ENCODE measurements at places on chromosomes 12 and 14.

DNA sequence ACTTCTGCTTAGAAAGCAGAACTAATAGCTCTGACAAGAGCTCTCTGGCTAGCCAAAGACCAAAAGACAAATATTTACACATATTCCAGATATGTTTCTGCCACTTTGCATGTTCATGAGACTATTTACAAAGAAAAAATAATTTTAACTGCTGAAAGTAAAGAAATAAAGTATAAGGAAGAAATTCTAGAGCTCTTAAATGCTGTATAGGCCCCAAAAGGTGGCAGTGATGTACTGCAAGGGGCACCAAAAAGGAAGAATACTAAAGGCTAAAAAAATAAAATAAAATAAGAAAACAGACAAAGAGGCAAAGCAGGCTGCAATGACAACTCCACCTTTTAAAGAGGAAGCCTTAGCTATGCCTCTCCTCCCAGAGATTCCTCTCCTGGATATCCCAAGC, 23.0 kb downstream of the KLRK1 start:
- no peak for DNase-seq

- no peak for DNase-seq
These were observed 4.5 kb downstream of the FOXA1 start for GRCh38 chr14:37590428-37591139.

- no peak for DNase-seq
These were observed 429.3 kb upstream of the SOX5 start for GRCh38 chr12:24378548-24379407.

DNA sequence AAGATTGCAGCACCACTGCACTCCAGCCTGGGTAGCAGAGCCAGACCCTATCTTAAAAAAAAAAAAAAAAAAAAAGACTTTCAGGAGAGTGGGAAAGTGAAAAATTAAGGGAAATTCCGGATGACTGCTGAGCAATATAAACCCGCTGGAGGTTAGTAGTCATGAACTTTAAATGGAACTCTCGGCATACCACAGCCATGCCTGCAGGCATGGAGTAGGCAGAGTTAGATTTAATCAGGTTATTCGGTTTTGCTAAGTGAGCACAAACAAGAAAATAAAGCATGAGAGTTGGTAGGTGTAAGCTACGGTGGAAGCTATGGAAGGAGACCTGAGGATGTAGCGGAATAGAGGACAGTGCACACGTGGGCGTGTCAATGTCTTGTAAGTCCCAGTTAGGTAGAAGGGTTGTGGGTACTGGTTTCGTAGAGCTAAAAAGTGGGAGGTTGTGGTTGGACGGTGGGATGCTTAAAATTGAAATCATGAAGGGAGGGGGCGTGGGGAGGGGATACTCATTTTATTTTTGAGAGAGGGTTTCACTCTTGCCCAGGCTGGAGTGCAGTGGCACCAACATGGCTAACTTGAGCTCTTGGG, 11.8 kb upstream of the TUBA1C start:
- no peak for DNase-seq

DNA sequence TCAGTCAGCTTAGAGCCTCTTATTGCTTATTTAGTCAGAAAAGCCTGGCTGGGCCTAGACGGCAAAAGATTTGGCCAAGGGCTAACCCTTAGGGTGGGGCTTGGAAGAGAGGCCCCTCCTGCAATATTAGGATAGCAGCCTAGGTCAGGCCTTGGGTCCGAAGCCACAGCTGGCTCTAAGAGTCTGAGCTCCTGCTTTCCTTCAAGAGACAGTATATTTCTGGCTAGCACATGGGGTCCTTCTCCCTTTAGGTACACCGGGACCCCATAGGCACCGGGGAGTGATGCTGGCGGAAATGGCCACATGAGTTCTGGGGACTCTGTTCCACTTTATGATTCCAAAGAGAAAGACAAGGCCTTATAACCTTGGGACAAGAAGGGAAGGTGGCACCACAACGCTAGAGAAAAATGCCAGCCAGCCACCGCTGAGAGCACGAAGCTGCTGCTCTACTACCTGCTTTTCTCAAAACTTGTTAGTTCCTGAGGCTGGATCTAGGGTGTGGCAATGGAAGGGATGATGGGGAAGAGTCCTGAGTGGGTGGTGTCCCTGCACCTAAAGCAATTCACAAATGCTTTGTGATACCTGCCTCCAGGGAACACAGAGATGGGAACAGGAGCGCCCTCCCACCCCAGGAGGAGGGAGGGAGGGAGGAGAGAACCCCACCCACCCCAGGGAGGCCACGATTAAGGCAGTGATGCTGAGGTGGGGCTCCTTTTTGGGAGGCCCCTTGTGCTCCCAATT, 3.1 kb upstream of the AVIL start:
- DNase-seq: no peak

DNA sequence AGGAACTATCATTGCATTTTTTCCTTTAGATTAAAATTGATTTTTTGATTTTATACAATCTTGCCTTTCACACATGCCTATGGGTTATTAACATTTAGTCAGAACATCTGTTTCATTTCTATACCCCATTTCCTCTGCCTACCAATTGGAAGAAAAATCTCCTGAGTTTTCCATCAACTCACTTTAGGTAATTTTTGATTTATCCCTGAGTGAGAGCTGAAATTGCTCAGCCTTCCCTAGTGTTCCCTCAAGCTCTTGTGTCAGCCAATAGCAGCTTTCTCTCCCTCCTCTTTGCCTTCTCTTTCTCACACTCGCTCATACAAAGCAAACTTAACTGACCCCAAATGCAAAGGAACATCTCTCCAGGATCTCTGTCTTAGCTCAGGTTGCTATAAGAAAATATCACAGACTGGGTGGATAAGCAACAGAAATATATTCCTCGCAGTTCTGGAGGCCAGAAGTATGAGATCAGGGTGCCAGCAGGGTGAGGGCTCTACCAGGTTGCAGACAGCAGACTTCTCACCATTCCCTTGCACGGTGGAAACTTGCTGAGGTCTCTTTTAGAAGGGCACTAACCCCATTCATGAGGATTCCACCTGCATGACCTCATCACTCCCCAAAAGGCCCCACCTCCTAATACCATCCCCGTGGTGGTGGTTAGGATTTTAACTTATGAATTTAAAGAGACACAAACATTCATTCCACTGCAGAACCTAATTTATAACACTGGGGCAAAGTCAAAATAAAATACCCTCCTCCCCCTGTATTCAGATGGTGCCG, 224.2 kb upstream of the SFSWAP start:
- DNase-seq: no peak

- peak; percentile 6 for DNase-seq
These were observed 70.2 kb upstream of the GPHB5 start for GRCh38 chr14:63388766-63389431.

- DNase-seq: no peak
These were observed 292.0 kb downstream of the FBXL14 start for GRCh38 chr12:1302201-1302870.

DNA sequence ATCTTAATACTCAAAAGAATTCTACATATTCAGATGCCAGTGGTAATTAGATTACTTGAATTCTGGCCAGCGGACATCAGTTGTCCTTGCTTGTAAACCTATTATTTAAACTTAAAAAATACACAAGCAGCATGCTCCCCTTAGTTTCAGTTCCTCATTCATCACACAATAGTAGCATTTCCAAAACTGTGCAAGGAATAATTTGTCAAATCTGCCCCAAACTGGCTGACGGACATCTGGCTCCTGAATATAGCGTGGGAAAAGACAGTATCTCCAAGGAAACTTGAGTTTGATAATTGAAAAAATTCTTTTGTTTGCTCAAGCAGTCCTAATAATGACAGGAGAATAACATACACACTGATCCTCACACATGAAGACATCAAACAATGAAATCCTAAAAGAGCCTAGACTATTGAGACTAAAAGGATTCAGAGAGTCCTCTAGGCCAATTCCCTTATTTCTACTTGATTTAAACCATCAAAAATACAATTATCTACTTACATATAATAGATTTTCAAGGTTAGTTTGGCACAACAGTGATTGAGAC, 90.4 kb downstream of the KIF21A start:
- DNase-seq: no peak

DNA sequence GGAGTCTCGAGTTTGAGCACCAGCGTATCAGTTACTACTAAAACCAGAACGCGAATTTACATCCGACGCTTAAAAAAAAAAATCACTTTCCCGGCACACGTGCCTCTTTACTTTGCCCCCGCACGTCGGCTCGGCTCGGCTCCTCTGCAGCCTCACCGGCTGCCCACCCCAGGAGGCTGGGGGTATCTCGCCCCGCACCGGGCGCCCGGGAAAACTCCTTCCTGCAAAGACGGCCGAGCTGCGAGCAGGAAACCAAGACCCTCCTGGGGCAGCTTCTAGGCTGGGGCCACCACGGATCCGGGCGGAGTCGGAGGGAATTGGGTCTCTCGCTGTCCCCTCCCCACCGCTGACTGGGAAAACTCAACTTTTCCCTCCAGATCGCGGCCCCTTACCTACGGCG, 610 bp downstream of the VSIG10 start:
- DNase-seq: no peak

DNA sequence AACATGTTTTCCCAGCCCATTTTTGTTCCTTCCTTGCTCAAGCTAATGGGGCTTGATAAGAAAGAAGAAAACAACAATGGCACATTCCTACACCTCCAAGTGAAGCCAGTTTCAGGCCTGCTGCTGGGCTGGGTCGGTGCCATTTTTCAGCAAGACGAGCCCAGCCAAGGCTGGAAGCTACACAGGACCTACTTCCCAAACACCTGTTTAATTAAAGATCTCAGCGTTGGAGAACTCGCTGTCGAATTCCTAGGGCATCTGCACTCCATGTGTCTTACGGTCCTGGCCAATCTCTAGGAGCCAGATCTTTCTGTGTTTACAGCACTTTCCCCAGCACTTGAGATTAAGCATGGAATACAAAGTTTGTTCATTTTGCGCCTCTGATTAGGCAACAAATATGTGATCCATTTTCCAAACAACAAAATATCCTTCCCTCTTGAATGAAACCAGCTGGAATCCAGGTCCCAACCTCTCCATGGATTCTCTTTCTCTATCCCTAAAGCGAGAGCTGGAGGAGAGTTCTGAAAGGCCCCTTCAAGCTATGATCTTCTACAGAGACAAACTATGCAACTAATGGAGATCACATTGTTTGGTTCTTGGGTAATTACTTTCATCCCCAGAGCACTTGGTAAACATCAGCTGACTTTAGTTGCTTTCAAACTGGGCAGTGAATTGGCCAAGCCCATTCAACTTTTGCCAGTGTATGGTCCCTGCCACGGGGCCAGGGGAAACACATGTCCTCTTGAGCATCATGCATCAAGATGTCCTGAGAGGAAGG, 34.3 kb upstream of the TC2N start:
- no peak for DNase-seq

GRCh38 chr12:97912943-97913342, 450.3 kb downstream of the RMST start:
- no peak for DNase-seq

DNA sequence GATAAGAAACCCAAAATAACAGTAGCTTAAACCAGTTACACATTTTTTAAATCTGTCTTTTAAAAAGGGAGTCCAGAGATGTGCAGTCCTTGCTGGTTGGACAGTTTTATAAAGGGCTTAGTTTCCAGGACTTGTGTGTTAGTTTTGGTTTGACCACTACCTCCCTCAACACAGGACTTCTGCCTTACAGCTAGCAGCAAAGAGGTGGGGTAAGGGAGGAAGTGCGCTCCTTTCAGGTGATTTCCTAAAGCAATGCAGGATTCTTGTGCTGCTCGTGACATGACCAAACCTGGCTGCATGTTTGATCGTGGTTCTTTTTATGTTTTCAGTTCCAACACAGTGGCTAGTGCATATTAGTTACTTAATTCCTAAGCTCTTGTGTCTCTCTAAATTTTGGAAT, 266.2 kb downstream of the TMTC2 start:
- no peak for DNase-seq

DNA sequence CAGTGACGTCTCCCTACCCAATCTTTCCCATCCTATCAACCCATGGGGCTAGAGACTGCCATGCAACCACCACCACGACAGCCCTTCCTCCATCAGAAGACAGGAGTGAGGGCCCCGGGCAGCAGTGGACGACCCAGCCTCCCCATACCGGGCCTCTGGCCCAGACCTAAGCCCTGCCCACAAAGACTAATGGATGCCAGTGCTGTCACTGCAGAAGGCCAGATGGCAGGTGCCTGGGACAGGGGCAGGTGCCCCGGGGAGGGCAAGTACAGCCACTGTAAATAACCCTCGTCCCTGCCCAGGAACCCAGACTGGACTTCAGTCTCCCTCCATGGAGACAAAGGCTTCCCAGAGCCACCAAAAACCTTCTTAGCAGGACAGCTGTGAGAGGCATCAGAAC, 20.3 kb upstream of the HSPB8 start:
- DNase-seq: no peak
